ENCODE measurements at places on chromosomes 12 and 14.

- DNase-seq, result no peak
These were observed 5.1 kb downstream of the ARHGDIB start for GRCh38 chr12:14956024-14956891.

- no peak for DNase-seq
These were observed 135.7 kb downstream of the RAD51B start for GRCh38 chr14:67955261-67955660.

DNA sequence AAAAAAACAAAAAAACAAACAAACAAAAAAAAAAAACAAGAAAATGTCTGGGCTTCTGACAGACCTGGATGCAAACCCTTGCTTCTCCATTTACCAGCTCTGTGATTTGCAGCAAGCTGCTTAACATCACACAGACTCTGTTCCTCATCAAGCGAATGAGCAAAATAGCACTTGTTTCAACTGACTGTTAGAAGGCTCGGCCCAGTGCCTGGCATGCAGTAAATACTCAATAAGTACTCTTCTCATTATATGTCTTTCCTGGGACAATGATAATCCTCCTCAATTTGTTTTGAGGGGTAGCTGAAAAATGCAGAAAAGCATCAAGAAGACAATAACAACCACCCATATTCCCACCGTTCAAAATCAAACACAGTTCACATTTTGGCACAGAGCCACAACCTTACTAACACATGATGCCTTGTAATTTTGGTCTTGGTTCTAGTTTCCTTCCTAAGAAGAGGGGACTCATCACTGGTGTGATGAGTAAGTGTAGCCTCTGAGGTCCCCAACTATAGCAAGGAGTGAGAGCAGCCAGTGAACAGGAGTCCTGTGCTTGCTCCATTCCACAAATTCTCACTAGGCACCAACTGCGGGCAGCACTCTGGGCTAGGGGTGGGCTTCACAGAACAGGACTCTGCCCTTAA lies 60.4 kb downstream of the TTC7B start:
- DNase-seq, result no peak

DNA sequence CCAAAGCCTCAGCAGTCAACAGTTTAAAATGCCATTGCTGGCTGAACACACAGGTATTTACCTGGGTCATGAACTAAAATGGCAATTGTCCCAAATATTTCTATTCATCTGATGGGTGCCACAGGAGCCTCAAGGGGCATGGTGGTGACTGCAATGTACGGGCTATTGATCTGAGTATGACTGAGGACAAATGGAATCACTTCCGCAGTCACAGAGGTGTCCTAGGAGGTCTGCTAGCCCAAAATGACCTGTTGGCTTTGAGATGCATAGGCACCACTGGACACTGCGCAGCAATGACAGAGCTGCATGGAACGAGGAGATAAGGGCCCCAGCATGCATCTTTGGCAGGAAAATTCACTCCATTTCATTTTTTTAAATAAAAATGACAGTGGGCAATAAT lies 474.1 kb upstream of the SOX5 start:
- DNase-seq, result no peak

DNA sequence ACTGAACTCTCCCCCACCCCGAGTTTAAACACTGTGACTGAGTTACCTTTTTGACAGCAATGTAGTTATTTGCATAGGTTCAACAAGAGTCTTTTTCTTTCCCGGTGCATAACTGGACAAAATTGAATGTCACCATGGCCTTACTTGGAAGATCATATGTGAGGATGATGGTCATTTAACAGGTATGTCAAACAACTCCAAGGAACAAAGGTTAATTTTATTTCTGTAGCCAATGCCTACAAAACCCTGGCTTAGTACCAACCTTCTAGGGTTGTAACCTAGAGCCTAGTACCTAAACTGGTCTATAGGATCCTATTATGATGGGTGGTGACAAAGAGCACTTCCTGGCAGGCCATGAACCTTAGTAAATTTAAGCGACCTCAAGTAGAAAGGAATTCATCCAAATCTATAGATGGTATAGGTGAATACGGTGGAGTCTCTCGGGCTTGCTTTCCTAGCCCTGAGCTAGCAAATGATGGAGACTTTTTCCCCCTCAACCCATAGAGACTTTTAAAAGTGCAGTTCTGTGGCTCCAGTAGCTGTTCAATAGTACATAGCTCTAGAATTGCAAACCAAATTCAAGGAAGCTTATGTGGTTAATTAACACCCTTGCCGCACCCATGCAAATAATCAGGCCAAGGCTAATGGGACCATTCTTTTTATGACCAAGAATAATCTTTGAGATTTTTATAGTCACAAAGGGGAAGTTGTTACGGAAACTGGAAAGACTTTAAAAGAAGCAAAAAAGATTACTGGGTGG lies 89.0 kb downstream of the SLC38A1 start:
- no peak for DNase-seq

DNA sequence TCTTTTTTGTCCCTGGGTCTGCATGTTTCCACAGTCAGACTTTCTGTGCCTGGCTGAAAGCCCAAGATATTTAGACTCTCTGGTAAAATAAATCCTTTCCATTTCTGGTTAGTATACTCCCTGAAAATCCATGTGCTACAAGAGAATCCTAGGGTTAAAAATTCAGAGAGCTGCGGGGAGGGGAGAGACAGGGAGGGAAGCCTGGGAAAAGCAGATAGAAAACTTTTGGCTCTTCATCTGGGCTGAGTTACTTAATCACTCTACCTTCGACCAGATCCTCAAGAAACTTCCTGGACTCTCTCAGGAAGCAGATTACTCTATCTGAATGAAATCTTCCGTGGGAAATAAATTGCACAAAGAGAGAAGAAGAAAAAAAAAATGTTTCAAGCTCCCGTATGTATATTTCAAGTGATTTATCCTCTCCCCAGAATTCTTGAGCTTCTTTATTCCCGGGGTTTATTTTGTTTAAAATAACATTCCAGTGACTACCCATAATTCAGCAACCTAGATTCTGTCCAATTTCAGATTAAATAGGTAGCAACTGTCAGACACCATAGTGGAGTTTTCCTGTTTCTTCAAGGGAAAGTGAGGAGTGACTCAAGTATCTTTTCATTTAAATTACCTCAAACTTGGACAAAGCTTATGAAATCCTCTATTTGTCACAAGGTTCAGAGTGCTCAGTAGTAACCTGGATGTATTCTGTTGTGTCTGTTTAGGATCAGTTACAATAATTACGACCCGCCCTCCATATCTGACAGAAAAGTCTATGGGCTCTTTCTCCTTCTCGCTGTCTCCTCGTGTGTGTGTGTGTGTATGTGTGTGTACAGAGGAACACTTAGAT lies 163.7 kb downstream of the MYRFL start:
- DNase-seq, result no peak

DNA sequence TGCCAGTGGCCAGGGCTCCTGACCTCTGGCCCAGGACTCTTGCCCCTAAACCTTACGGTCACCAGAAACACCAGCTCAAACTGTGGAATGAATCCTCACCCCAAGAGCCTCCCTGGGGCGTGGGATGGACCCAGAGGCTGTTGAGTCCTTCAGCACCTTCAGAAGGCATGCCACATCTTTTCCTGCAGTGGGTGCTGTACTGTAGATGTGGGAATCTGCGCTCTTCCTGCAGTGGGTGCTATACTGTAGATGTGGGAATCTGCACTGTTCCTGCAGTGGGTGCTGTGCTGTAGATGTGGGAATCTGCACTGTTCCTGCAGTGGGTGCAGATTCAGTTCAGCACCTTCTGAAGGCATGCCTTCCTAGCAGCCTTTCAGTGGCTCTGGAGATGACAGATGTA lies 1.2 kb downstream of the KRT82 start:
- DNase-seq, result no peak

DNA sequence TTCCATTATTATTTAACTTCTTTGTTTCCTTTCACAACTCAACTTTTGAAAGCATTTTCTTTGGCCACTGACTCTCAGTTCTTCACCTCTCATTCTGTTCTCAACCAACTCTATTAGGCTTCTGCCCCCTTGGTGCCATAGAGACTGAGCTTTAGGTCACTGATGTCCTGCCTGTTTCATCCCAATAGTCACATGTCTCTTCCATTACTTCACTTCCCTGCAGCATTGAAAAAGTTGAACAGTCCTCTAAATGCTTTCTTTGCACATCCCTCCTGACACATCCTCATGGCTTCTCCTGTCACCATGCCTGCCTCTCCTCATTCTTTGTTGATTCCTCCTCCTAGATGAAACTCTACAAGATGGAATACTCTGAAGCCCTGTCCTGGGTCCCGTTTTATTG lies 2.7 kb downstream of the CLEC12A start:
- DNase-seq, result no peak

- DNase-seq, result peak; percentile 44
These were observed 1.1 kb upstream of the FERMT2 start for GRCh38 chr14:52951681-52952554.

GRCh38 chr12:121279071-121279375 lies 17.5 kb downstream of the CAMKK2 start:
- DNase-seq, result peak; percentile 41

GRCh38 chr12:1515428-1515827 lies 79.0 kb downstream of the FBXL14 start:
- DNase-seq, result no peak

Measured in mucosa of gallbladder (tissue), 1 donor.